DMS53 (cell line): ENCODE measurements at places on chromosomes 5 and 9.

DNA sequence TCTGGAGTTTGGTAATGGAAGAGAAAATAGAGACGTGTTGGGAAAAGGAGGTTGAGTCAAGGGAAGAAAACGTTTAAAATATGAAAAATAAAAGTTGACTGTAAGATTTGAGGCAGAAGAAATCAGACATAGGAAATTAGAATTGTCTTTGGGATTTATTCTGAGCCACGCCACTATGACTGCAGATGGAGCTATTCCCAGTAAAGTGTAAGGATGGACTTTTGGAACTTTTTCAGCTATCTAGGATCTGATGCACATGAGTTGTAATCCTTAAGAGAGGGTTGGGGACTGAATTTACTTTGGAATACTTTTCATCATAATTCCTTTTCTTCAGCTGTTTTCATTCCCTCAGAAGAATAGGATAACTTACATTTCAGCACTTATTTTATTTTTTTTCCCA is 336.7 kb downstream of the FAM170A start:
- DNase-seq = no peak

DNA sequence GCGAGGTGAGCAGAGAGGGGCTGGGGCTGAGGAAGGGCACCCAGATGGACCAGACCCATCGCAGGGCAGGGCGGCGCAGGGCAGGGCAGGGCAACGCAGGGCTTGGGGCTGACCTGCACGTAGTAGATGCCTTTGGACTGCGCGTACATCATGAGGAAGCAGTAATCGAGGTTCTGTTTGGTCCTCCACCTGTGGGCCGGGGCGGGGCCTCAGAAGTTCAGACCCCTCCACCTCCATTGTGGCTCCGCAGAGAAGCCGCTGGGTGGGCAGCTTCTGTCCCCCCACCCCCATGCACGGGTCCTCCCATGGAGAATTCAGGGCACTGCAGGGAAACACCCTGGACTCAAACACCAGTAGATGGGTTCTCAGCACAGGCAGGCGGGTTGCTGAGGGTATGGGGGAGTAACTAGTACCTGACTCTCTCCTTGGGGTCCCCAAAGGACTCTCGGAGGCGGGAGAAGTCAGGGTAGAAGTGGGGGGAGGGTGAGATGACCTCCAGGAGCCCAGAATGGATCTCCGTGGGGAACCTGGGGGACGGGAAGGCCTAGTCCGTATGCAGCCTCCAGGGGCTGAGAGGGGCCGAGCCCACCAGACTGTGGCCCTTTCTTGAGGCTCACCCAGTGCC is 6.4 kb downstream of the LTC4S start:
- DNase-seq = no peak

GRCh38 chr5:170974461-170974860 is 112.6 kb downstream of the RANBP17 start:
- DNase-seq = no peak

GRCh38 chr9:124632077-124632621 is 125.0 kb upstream of the NR5A1 start:
- DNase-seq = no peak

DNA sequence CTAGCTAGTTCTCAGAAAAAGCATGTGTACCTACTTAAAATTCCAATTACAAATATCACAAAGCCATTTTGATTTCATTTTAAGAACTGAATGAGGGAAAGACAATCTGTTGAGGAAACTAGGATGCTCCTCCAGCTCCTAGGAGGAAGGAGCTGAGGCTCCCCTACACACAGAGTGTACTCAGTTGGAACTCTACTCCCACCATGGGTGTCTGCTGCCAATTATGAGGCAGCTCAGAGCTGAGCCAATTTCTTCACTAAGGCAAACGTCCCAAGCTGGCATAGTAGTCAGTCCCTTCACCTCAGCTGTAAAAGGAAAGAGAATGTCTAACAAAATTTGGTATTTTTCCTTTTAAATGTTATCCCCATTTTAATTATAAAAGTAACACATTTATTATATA is 300.0 kb upstream of the TRPC7 start:
- no peak for DNase-seq

- DNase-seq = peak; percentile 64
These were observed 60.7 kb downstream of the MAT2B start for GRCh38 chr5:163565931-163566608.
